ENCODE measurements at places on chromosomes 3 and 15. TPM values are rescaled to one million over a fixed set of nuclear protein-coding genes. Genes with fewer than 3 reads are reported as not detected.

Gene HESX1
- 0.50 TPM for total RNA-seq

Gene GRAMD1C
- total RNA-seq = 10.5 TPM

Gene ACTC1
- 2.0 TPM for total RNA-seq

Gene MCF2L2
- total RNA-seq = 29.6 TPM

Gene GAP43
- total RNA-seq = 190 TPM

Gene FRMD5
- total RNA-seq = 8.9 TPM

Gene GPR87
- total RNA-seq = not detected

Gene ESYT3
- 6.5 TPM for total RNA-seq

Gene IGSF11
- 13.6 TPM for total RNA-seq

Gene FSD2
- total RNA-seq = not detected

Gene CDHR4
- total RNA-seq = 0.10 TPM

Gene GABRA5
- 30.6 TPM for total RNA-seq
